ENCODE measurements at places on chromosomes 12 and 14.

DNA sequence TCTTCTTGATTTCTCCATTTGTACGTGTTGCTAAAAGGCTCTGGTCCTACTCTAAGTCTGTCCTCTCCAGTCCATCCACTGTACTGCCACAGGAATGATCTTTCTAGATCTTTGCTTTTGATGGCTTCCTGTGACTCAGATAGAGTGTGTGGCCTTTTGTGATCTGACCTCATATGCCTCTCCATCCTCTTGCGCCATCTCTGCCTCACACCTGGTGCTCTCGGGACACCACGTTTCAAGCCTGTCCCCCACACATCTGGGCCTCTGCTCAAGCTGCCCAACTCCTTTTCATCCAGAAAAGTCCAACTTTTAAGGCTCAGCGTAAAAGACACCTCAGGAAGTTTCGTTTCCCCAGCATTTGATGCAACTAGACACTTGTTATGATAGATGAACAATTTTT is 39.0 kb downstream of the DCAF4 start:
- DNase-seq: no peak

- no peak for DNase-seq
Observed at GRCh38 chr14:56199982-56200577, 81.9 kb downstream of the PELI2 start.

DNA sequence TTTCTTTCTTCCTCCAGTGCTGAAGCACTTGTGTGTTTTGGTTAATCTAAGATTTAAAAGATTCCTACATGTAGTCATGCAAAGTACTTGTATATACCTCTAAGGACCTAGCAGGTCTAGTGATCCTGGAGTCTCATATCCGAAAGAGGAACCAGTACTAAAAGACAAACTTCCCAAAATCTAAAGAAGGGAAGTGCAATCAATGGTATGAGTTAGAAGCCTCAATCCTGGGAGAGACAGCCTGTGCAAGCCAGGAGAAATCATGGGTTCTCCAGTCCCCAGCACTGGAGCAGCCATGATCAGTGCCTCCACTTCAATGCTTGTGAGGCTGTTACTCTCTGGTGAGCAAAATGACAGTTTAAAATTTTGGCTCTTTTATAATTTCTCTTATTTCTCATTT is 277.4 kb downstream of the DAD1 start:
- DNase-seq: no peak

GRCh38 chr14:51860164-51860824 is at the start of gene GNG2:
GNG2 (plus strand) TSS chr14:51860612; CDS start chr14:51950679, 90,067 bp downstream.
- peak; percentile 77 for DNase-seq

- DNase-seq: no peak
Observed at GRCh38 chr12:49415521-49415970, 48.3 kb downstream of the SPATS2 start.

- DNase-seq: no peak
Observed at GRCh38 chr14:53128303-53129028, 24.7 kb downstream of the DDHD1 start.

DNA sequence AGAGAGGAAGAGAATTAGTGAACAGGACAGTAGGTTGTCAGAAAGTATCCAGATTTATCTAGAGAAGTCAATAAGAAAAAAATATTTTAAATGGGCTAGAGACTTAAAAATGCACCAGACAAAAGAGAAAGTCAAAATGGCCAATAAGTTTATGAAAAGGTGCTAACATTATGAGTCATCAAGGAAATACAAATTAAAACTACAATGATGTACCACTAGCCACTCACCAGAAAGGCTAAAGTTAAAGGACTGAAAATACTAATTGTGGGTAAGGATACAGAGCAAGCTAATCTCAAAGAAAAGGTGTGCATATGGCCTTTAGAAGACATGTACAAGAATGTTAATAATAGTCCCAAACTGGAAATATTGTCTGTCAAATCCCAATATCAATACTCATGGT is 37.7 kb downstream of the C12orf50 start:
- no peak for DNase-seq

GRCh38 chr14:63388766-63389431 is 70.2 kb upstream of the GPHB5 start:
- peak; percentile 47 for DNase-seq

Data from NCI-H2171 treated with DMSO at 0.1 percent for 48 hours (cell line).